Articular chondrocyte of knee joint (primary cell): ENCODE measurements at places on chromosomes 11 and 22. TPM values are rescaled to one million over a fixed set of nuclear protein-coding genes. Genes with fewer than 3 reads are reported as not detected.

The OR56A1 gene
- total RNA-seq: not detected in 2 replicates

The KLHL22 gene
- total RNA-seq: 37.8 and 38.4 TPM in 2 replicates

The IGLL1 gene
- total RNA-seq: not detected in 2 replicates

The RAB39A gene
- not detected in 2 replicates for total RNA-seq

The C11orf16 gene
- total RNA-seq: not detected in 2 replicates

The PRSS23 gene
- total RNA-seq: 718 and 741 TPM in 2 replicates

The DRICH1 gene
- total RNA-seq: 0.11 and 0.13 TPM in 2 replicates

The TRIOBP gene
- 77.6 and 83.2 TPM in 2 replicates for total RNA-seq

The ME3 gene
- 25.6 and 31.8 TPM in 2 replicates for total RNA-seq

The INSC gene
- total RNA-seq: 0.97 and 1.2 TPM in 2 replicates

The KCNJ1 gene
- 0.11 TPM in 1 of 2 replicates, not detected in the other for total RNA-seq

The ASCL3 gene
- not detected in 2 replicates for total RNA-seq

The SPI1 gene
- total RNA-seq: not detected in 2 replicates

The FGF4 gene
- not detected in 2 replicates for total RNA-seq

The BCL2L13 gene
- total RNA-seq: 70.7 and 73.8 TPM in 2 replicates

The SMTNL1 gene
- total RNA-seq: not detected in 2 replicates

The SLC15A3 gene
- 10.8 and 14.2 TPM in 2 replicates for total RNA-seq

The PDGFD gene
- 2.0 and 2.3 TPM in 2 replicates for total RNA-seq

The TMPRSS4 gene
- total RNA-seq: under 0.01 TPM in 1 of 2 replicates, not detected in the other

The DLAT gene
- total RNA-seq: 37.8 and 42.7 TPM in 2 replicates

The C1QTNF5 gene
- total RNA-seq: 38.9 and 53.2 TPM in 2 replicates

The PARVA gene
- 107 and 119 TPM in 2 replicates for total RNA-seq

The LRRN4CL gene
- 20.1 and 20.6 TPM in 2 replicates for total RNA-seq

The SMIM35 gene
- not detected in 2 replicates for total RNA-seq

The YPEL4 gene
- total RNA-seq: 0.26 and 0.65 TPM in 2 replicates
